NCI-H460 (cell line): ENCODE measurements at places on chromosomes 2 and 18. TPM values are rescaled to one million over a fixed set of nuclear protein-coding genes. Genes with fewer than 3 reads are reported as not detected.

- DNase-seq, result no peak
These were observed 770 bp downstream of the NBAS start for GRCh38 chr2:15560140-15560987.

- no peak for DNase-seq
These were observed 55.4 kb upstream of the UPP2 start for GRCh38 chr2:158046121-158046880.

GRCh38 chr2:157470321-157470720, 26.4 kb upstream of the CYTIP start:
- DNase-seq, result no peak

- no peak for DNase-seq
These were observed 22.9 kb upstream of the NCKAP5 start for GRCh38 chr2:133591164-133591563.

GRCh38 chr18:71040161-71040560, 751.3 kb downstream of the SOCS6 start:
- DNase-seq, result no peak

DNA sequence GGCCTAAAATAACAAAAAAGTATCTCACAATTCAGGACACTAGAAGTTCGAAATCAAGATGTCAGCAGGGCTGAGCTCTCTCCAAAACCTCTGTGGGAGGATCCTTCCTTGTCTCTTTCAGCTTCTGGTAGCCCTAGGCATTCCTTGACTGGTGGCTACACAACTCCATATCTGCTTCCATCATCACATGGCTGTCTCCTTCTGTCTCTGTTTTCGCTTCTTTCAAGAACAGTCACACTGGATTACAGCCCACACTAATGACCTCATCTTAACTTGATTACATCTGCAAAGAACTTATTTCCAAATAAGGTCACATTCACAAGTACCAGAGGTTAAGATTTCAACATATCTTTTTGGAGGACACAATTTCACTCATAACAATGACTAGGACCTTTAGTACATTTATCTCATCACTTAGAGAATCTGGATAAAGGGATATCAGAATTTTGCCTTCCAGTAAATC, 275.2 kb downstream of the IRS1 start:
- DNase-seq, result peak; percentile 24

UGT1A7 gene
- not detected in 2 replicates for total RNA-seq

TANC1 gene
- total RNA-seq, result 12.1 and 14.9 TPM in 2 replicates

EGR4 gene
- not detected in 2 replicates for total RNA-seq

ZNF385B gene
- 2.3 and 3.3 TPM in 2 replicates for total RNA-seq
